Central memory CD8-positive, alpha-beta T cell (primary cell): ENCODE measurements at places on chromosomes 16 and 17.

DNA sequence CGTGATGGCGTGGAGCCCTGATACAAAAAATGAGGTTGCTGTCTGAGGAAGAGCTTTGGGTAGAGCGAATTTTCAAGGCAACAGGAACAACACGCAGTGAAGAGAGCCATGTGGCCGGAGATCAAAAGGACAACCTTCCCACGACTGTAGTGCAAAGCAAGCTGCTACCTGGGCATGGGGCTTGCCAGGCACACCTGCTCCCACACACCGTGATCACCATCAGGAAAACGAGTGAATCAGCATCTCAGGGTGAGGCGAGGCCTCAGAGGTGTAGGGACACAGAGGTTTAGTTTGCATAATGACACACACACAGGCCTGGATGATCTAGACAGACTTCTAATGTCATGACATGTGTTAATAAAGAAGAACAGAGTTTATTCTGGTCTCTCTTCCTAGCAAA, 65.7 kb downstream of the PARN start:
- DNase-seq, result no peak

DNA sequence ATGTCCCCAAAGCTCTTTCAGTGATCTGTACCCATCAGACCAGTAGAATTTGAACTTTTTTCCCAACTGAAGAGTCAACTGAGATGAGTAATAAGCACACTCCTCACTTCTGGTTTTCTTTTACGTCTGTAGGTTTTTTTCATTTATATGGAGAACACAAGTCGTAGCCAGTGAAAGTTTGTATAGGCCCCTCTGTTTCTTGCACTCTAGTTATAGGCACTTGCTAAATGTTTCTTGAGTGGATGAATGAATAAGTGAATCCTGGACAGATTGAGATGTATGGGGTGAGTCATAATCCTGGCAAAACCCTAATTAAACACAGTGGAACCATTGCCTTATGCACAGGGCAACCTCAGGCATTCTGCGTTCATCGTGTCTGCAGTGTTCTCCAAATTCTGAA, 193.7 kb upstream of the TBX2 start:
- no peak for DNase-seq

- DNase-seq, result no peak
Measured at GRCh38 chr16:84714028-84714427, 14.2 kb downstream of the USP10 start.

DNA sequence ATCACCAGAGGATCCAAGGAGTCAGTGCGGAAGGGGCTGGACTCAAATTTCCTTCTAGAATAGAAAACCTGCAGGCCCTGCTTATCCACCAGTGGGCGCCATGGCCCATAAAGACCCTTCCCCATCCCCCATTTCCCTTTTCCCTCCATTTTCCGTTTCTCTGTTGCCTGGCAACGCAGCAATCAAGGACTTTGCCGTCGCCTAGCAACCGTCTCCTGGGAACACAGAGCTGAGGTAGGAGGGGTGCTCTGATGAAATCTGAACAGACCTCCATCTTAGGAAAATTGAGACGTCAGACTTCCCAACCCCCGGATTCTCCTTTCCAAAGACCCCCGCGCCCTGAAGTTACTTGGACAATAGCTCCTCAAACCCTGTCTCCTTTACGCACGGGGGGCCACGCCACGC, 5.7 kb downstream of the DLG4 start:
- no peak for DNase-seq

- DNase-seq, result no peak
Measured at GRCh38 chr17:3974138-3974687, 10.0 kb upstream of the ATP2A3 start.

DNA sequence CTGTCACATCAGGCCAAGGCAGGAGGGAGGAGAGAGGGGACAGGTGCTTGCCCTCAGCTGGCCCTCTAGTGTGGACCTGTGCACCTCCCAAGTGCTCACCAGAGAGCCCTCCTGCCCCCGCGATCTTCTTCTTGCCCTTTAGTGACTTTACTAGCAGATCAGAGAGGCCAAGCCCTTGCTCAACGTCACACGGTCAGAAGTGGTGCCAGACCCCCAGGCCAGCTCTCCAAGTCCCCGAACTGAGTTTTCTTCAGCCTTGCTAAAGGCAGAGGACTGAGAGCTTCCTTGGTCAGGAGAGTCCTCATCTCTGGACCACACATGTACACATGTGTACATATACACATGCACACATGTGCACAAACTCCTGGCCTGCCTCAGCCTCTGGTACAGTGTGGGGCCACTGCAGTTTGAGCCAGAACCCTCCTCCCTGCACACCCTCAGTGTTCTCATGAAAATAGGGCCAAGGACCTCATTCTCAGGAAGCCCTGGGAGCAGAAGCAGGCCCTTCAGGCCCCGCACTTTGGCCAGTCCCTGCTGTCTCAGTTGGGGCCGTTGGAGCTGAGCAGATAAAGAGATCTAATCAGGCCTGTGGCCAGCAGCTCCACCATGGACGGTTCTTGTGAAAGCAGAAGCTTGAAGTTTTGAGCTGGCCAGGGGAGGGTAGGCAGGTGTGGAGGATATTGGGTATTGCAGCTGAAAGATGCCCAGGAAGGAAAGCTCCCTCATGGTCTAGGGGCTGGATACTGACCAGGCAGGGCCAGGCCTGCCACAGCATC, 7.4 kb upstream of the EPX start:
- DNase-seq, result no peak

- no peak for DNase-seq
Measured at GRCh38 chr16:79150151-79150550, 450.4 kb downstream of the MAF start.

- DNase-seq, result no peak
Measured at GRCh38 chr16:88196471-88197400, 186.0 kb upstream of the ZNF469 start.

DNA sequence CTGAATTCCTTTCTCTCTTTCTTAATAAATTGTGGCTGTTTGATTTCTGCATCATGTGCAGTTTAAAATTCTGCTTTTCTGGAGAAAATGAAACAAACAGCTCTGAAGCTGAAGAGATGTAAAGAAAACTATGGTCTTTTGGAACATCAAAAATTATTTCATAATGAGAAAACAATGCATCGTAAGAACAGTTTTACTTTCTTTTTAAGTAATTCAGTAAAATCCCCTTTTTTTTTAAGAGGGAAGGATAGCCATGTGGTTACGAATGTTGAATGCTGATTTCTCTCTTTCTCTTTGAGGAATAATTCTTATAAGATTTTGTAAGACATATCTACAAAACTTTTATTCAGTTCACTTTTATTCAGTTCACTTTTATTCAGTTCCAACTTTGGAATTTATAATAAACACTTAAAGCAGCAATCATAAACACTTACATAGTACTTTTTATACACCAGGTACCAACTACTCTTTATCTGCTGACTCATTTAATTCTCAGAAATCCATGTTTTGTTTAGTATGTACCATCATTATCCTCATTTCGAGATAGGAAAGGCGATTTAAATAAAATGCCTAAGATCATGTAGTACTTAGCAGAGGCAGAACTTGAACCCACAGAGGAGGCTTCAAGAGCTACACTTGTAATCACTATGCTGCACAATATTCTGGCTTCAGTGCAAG, 26.6 kb downstream of the CNTNAP4 start:
- DNase-seq, result no peak
